ENCODE measurements at places on chromosomes 1 and 21.

- DNase-seq = peak; percentile 53
Measured at GRCh38 chr1:175508320-175509110, 234.9 kb downstream of the TNR start.

DNA sequence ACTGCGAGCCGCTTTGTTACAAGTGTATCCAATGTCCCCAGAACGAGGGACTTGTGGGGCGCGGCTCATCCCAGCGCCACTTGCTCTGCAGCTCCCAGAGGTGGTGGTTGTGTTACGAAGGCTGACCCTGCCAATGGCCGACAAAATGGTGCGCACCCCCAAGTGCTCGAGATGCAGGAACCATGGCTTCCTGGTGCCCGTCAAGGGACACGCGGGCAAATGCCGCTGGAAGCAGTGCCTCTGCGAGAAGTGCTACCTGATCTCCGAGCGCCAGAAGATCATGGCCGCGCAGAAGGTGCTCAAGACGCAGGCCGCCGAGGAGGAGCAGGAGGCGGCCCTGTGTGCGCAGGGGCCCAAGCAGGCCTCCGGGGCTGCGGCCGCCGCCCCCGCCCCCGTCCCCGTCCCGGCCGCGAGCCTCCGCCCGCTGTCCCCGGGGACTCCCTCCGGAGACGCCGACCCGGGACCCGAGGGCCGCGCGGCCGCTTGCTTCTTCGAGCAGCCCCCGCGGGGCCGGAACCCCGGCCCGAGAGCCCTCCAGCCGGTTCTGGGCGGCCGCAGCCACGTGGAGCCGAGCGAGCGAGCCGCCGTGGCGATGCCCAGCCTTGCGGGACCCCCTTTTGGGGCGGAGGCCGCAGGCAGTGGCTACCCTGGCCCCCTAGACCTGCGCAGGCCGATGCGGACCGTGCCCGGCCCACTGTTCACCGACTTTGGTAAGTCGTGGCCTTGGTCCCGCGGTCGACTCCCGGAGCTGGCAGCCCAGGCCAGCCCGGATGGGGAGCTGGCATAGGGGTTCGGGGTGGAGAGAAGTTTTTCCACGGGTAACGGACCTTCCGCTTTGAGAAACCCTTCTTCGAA lies at the start of gene DMRTB1:
DMRTB1 (plus strand) TSS at position 79 of the 855 bp plus-strand sequence; CDS start at position 134, 55 bp downstream.
- no peak for DNase-seq

GRCh38 chr1:193438312-193438711 lies 251.9 kb upstream of the B3GALT2 start:
- DNase-seq = no peak

DNA sequence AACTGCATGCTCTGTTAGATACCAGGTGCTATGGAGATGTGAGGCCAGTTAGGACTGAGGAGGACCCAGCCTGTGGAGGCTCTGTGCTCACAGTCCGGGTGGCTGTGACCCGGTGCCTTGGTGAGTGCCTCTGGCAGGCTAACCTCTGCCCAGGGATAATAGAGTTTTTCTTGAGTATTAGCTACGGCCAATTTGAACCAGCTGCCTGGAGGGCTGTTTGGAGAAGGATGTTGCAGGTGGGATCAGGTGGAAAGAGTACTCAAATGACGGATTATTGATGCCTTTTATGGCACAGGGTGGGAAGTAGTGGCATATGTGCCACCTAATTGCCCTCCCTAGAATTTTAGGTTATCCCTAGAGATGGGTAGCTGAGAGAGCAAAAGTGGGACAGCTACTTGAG lies 182.7 kb downstream of the GRIK3 start:
- no peak for DNase-seq

DNA sequence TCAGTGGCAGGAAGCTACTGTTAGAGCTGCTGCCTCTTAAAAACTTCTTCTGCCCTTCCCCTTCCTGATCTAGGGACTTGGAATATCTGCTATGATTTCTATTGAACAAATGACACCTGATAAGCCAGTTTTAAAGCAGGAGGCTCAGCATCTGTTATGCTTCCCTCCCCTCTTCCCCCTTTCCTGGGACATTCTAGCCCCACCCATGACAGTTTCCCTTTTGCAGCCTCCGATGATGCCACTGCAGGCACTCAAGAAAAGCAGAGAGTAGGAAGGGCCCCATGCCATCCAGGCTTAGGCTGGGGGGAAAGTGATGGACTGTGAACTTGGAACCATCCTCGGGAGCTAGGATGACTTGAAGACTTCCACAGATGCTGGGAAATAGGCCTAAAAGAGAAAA lies 15.1 kb upstream of the EPB41 start:
- no peak for DNase-seq

DNA sequence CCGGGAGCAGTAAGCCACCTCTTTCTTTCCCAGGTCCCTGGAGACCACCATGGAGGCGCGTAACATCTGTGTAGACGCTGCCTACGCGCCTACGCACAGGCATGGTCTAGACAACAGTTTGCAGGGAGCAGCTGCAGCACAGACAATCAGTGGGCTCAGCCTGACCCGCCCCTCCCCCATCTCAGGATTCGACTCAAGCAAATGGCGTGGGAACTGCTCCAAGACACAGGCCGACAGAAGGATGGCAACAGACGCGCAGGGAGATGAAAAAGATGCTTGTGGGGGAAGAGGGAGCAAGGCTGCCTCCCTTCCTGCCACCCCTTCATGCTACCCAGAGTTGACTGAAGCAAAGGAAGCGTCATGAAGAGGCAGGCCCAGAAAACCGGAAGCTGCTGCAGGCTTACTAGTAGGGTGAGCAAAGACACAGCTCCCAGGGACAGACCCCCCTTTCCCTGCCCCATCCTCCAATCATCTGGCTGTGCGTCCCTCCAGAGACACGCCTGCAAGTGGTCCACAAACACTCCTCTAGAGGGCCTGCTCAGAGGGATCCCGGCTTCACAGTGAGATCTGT lies 19.5 kb downstream of the STK40 start:
- peak; percentile 50 for DNase-seq

- DNase-seq = no peak
Measured at GRCh38 chr1:101081496-101082488, 56.2 kb upstream of the DPH5 start.

DNA sequence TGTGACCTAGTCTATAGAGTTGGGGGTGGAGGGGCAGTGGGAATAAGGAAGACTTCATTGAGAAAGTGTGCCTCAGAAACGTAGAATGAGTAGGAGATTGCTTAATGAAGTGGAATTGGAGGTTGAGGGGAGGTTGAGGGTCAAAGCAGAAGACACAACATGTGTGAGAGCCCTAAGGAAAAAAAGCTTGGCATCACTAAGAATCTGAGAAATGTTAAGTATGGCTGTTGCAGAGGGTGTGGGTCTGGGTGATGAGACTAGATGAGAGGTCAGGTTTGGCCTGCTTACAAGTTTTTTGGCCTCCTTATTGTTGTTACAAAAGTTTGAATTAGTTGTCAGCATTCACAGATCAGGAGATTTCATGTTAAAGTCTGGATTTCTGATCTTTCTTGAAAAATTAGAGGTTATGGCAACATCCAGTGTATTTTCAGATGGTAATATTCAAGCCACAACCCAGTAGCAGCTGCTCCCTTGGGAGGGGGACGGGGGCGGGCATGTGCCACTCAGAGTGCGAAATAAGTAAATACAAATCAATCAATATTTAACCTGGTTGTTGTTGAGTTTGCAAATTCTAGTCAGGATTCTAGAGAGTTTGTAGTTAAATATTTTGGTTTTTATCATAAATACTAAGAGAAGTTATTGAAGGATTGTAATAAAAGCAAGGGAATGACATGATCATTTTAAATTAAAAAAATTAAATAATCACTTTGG lies 4.3 kb downstream of the MAN1A2 start:
- DNase-seq = peak; percentile 63

- DNase-seq = no peak
Measured at GRCh38 chr1:25707280-25708016, 90.9 kb downstream of the MAN1C1 start.

DNA sequence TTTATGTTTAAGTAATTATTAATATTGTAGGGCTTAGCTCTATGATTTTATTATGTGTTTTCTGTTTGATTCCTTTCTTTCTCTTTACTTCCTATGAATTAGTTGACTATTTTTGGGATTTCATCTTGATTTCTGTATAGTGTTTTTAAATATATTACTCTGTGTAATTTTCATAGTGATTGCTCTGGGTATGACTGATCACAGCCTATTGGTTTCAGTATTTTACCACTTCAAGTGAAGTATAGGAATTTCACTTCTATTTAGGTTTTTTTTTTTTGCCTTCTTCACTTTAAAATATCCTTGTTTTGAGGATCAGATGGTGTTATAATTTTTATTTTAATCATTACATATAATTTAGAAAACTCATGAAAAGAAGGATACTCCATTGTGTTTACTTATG lies 94.8 kb downstream of the CRB1 start:
- DNase-seq = no peak

GRCh38 chr1:238608144-238608543 lies 717.4 kb upstream of the ZP4 start:
- DNase-seq = no peak

DNA sequence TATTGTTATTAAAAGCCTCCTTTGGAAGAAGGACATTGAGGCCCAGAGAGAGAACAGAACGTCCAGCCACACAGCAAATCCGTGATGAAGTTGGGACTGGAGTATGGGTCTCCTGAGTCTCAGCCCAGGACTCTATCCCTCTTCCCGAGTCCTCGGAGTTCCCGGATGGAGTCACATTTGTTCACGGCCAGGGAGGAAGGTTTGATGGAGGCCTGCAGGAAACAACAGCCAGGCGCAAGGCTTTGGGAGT lies 357 bp upstream of the TXLNA start:
- no peak for DNase-seq

GRCh38 chr1:219666242-219666641 lies 53.3 kb upstream of the ZC3H11B start:
- DNase-seq = peak; percentile 88

DNA sequence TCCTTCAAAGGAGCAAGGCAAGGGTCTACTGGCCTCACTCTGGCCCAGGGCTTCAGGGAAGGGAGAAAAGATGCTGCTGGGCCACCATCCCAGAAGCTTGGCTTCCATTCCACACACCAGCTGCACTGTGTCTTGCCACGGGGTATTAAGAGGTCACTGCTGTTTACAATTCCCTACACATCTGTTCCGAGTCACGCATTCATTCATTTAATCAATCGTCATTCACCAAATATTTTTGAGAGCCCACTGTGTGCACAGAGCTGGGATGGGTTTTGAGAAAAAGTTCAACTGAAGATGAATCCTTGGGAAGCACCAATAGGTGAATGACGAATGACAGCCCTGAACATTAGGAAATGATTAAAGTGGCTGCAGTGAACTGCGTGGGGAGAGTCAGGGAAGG lies 101.7 kb downstream of the NAV1 start:
- peak; percentile 75 for DNase-seq

GRCh38 chr21:14569868-14570267 lies 23.8 kb upstream of the SAMSN1 start:
- no peak for DNase-seq

DNA sequence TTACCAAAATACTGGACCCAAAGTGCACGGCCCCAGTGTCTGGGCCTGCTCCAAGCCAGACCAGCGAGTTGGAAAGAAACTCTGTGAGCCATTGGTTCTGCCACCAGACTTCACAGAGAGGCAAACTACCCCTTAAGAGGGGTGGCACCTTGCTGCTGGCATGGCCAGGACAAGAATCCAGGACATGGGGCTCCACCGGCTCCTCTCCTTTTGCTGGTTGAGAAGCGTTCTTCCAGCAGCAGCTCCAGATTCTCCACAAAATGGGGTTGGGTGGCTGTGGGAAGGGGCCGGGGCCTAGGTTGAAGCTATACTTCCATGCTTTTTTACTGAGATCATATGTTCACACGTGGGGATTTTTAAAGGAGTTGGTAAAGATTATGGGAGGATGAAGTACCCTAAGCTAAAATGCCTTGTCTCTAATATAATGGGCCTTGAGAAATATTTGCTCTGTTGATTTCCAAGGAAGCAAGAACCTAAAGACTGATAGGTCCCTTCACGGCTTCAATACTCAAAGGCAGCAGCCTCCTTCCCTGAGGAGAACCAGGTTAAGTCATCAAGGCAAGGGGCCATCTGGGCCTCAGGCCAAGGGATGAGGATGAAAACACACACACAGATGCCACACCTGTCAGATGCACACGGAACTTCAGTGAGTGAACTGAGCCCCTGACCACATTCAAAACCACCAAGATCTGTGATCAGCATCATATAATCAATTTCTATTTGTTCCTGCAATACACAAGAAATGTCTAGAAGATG lies 3.1 kb downstream of the C1orf198 start:
- DNase-seq = no peak

GRCh38 chr21:33674226-33674625 lies 31.9 kb downstream of the ITSN1 start:
- DNase-seq = no peak

DNA sequence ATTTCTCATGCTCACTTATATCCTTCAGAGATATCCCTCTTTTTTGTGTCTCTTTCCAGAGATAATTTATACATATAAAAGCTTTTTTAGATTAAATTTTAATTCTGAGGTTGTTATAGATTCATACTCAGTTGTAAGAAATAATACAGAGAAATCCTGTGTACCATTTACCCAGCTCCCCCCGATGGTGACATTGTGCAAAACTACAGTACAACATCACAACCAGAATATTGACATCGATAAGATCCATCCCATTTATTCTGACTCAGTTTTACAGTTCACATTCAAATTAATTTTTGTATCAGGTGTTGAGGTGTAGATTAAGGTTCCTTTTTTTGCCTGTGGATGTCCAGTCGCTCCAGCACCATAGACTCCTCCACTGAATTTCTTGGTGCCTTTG lies 14.3 kb downstream of the DMRTB1 start:
- DNase-seq = no peak

GRCh38 chr21:40158366-40158765 lies 291.1 kb downstream of the PCP4 start:
- DNase-seq = no peak

DNA sequence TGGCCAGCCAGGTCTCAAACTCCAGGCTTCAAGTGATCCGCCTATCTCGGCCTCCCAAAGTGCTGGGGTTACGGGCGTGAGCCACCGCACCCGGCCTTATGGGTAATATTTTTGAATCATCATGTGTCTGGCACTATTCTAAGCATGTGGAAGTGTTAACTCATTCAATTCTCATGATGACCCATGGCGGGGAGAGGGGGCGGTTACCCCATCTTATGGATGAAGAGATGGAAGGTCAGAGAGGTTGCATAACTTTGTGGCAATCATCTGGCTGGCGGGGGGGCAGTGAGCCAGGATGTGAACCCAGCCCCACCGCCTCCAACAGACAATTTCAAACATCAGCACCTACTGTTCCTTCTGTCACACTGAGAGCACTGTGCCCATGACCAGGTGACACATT lies 11.5 kb upstream of the TAS1R2 start:
- no peak for DNase-seq

- peak; percentile 99 for DNase-seq
Measured at GRCh38 chr1:8211883-8212579, 105.9 kb upstream of the SLC45A1 start.
